ENCODE measurements at places on chromosomes 16 and 17. TPM values are rescaled to one million over a fixed set of nuclear protein-coding genes. Genes with fewer than 3 reads are reported as not detected.

The LRRC75A gene
- 1.5 TPM for total RNA-seq

The MYO1C gene
- 10.5 TPM for total RNA-seq

The KRTAP9-3 gene
- not detected for total RNA-seq

The HCRT gene
- total RNA-seq, result not detected

The NPIPA1 gene
- 58.5 TPM for total RNA-seq

The HEATR9 gene
- 0.18 TPM for total RNA-seq

The OMG gene
- not detected for total RNA-seq

The TMEM208 gene
- total RNA-seq, result 48.6 TPM

GRCh38 chr16:19804538-19805323, 79.9 kb downstream of the GPRC5B start:
- DNase-seq, result peak; percentile 14

- DNase-seq, result peak; percentile 3
Measured at GRCh38 chr17:19238167-19238505, 970 bp downstream of the EPN2 start.

GRCh38 chr16:72255786-72256185, 83.8 kb upstream of the PMFBP1 start:
- no peak for DNase-seq

- no peak for DNase-seq
Measured at GRCh38 chr17:38508570-38508950, 80.3 kb downstream of the ARHGAP23 start.

DNA sequence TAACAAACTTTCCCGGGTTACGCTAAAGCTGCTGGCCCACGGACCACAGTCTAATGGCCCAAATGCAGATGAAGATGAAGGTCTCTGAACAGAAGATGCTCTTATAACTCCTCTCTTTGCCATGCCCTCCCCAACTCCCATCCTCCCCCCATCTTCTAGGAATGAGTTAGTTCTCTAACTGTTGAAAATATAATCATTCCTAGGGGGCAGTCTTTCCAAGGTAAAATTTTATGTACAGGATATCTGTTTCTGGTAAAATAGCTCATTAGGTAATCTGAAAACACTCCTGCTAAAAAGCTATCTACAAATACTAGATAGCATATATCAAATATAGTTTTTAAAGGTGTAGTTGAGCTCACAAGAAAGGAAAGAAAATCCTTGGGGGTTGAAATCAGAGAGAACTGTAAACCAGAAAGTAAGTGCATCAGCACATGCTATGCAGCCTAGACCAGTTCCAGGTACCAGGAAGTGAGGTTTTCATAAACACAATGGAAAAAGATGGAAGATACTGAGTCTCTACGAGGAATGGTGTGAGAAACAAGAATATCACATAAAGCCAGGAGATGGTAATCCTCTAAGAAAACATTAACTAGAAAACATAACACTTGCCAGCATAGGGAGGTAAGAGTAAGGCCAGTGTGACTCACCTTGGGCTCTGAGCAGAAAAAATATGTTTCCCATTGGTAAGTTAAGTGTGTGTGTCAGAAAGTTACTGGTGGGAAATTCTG, 38.1 kb downstream of the CMC2 start:
- no peak for DNase-seq

GRCh38 chr16:4814542-4815173, 12.2 kb upstream of the ROGDI start:
- no peak for DNase-seq

- peak; percentile 66 for DNase-seq
Measured at GRCh38 chr17:2222901-2223616, 80.5 kb downstream of the SMG6 start.

DNA sequence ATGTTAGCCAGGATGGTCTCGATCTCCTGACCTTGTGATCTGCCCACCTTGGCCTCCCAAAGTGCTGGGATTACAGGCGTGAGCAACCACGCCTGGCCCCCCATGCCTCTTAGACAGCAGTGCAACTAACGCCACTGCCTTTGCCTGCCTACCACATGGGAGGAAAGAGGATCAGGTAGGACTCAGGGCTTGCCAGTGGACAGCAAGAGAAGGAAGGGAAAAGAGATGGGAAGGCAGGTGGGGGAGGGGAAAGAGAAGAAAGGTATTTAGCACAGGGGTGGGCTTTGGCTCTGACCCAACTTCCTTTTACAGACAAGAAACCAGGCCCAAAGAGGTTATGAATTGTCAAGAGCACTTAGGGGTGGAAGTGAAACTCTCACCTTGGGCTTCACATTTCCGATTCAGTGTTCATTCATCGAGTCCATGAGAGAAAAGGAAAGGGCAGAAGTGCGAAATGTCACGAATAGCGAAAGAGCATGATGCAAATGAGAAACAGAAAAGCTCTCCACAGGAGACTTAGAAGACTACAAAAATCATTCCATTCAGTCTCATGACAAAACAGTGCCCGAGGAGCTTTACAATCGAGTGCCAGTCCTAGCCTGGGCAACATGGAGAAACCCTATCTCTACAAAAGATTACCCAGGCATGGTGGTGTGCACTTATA, 36.4 kb downstream of the CDK5R1 start:
- DNase-seq, result peak; percentile 63

DNA sequence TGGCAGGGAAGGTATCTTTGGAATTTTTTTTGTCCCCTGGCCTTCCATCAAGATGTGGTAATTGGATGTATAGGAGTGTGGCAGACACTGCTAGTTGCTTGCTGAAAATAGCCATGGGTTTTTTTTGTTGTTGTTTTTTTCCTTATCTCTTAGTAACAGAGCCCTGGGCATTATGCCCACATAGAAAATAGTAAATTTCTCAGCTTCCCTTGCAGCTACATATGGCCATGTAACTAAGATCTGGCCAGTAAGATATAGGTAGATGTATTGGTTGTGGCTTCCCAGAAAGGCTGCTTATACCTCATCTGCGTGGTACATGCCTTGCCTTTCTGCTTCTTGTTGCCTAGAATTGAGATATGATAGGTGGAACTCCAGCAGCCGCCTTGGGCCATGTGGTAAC, 349.9 kb downstream of the CPPED1 start:
- DNase-seq, result no peak

DNA sequence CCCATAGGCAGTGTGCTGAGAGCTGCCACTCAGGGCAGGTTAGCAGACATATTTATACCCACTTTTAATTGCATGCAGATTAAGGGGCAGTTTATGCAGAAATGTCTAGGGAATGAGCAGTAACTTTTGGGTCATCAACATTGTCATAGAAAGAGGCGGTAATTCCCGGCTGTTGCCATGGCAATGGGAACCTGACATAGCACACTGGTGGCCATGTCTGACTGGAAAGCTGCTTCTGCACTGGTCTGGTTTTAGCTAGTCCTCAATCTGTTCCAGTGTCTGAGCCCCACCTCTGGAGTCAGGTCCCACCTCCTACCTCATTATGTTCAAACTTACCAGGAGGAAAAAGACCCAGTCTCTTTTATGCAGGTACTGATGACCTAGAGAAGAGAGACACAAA, 31.5 kb upstream of the TNRC6C start:
- DNase-seq, result no peak

GRCh38 chr16:80752541-80752940, 51.9 kb downstream of the CDYL2 start:
- no peak for DNase-seq

GRCh38 chr17:59815965-59816364, 76.8 kb downstream of the TUBD1 start:
- no peak for DNase-seq

- DNase-seq, result no peak
Measured at GRCh38 chr17:43860927-43861622, 14.1 kb downstream of the CD300LG start.

GRCh38 chr16:24208710-24209109, 47.4 kb upstream of the CACNG3 start:
- no peak for DNase-seq

DNA sequence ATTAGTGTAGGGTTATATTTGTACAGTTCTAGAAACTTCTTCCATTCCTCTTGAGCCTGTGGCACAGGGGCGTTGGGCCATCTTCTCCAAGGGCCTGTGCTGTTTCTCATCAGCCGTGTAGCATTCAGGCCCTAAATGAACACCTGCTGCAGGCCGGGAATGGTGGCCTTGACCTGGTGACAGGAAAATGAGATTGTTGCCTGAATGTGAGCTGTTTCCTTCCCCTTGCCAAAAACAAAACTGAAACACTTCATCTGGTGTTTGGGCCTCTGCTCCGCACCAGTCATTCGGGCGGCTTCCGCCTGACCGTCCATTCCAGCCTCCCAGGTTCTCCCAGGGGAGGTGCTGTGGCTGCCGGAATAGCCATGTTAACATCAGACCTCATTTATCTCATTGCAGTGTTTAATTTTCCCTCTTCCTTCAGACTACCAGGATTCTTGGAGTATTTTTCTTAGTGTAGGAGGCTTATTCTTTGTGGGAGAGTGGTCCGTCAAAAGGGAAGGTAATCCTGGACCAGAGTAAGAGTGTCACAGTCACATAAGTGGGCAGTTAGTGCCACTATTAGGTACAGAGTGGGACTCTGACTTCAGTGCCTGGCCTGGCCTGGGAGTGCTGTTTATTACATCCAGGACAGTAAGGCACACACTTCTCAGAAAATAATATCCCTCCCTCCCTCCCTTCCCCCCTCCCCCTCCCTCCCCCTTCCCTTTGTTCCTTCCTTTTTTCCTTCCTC, 61.9 kb downstream of the WWP2 start:
- no peak for DNase-seq

GRCh38 chr17:10177913-10178505, 20.4 kb downstream of the GAS7 start:
- DNase-seq, result no peak

DNA sequence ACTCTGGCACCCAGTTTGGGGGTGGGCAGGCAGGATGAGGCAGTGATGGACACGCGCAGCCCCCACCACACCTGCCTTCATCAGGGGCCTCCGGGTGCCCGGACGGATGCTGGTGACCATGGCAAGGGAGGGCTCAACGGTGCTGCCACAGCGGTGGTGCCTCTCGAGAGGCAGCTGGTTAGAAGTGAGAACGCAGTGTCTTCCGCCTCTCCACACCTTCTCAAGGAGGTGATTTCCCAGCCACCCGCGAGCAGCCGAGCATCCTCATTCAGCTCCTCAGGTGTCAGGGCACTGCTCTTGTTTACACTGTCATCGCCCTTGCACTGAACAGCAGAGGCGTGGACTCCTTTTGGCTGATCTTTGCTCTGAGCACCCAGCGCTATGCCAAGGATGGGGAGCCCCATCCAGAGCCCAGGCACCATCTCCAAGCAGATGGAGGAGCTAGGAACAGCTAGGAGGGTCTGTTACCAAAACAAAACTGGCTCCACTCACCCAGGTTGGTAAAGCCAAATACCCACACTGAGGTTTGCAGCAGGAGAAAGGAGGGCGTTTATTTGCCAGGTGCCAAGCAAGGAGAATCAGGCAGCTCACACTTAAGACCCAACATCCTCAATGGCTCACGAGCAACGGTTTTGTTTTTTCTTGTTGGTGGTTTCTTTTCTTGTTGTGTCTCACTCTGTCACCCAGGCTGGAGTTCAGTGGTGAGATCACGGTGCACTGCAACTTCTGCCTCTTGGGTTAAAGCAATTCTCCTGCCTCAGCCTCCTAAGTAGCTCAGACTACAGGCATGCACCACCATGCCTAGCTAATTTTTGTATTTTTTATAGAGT, 174.3 kb upstream of the TNRC6C start:
- DNase-seq, result peak; percentile 51

DNA sequence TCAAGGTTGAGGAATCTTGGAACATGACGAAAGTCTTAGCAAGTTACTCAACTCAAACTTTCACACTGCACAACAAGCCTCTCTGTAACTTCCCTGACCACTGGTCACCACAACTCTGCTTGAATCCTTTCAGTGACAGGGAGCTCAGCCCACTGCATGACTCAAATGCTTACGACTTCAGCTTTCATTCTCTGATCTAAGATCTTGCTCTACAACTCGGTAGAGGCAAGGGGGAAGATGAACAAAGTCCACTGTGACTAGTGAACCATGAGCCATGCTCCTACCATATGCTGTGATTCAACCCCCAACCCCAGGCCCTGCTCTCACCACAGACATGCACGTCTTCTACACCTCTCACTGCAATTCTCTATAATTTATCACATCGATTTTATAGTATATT, 160.9 kb downstream of the SLC39A11 start:
- DNase-seq, result no peak

DNA sequence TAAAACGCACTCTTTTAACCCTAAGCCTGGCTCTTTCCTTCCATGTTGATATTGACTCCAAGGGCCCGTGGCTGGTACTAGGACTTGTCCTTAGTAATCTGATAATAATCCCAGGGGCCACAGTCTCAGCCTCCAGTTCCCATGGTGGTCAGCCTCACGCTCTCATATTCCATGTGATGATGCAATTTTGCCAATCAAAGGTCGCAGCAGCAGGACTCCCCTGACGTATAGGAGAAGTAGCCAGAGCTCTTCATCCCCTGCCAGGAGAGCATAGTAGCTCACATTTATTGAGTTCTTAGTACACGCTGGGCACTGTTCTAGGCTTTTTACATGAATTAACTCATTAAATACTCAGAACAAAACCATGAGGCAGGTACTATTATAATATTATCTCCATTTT, 42.4 kb downstream of the CD300LF start:
- DNase-seq, result no peak

- DNase-seq, result no peak
Measured at GRCh38 chr17:15404106-15405057, 63.0 kb upstream of the TEKT3 start.

DNA sequence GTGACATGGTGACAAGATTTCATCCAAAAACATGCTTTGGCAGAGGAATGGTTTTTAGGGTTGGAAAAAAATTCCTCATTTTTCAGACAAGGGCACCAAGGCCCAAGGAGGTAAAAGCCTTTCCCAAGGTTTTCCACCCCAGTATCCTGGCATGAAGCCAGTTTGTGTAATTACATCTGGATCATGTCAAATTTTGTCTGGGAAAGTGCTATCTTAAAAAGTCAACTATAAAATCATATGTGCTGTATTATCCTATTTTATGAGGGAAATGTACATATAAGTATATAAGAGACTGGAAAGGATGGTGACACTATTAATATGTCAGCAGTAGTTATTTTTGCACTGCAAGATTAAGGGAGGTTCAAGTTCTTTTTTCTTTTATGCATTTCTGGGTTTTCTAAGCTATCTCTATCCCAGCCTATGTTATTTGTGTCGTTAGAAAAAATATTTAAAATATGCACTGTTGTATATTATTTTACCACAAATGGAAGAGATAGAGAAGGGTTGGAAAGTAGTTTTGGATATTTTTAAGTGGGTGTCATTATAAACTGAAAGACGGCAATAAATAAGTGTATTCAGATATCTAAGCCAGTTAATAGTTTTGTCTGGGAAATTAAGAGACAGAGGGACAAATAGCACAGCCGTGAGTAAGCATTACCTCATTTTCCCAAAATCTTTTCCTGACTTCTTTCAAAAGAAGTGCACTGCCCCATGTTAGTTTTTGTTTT, 13.5 kb upstream of the FBXO47 start:
- DNase-seq, result no peak

Measured in activated naive CD8-positive, alpha-beta T cell treated with anti-CD3 and anti-CD28 coated beads for 36 hours (primary cell).